Pulmonary artery endothelial cell (primary cell): ENCODE measurements at places on chromosomes 3 and 15. TPM values are rescaled to one million over a fixed set of nuclear protein-coding genes. Genes with fewer than 3 reads are reported as not detected.

Gene CYP1A2
- not detected in 2 replicates for total RNA-seq

Gene FANCI
- total RNA-seq = 36.5 and 55.3 TPM in 2 replicates

Gene NAALADL2
- 1.8 and 3.4 TPM in 2 replicates for total RNA-seq

Gene LEKR1
- 0.13 and 0.32 TPM in 2 replicates for total RNA-seq

Gene GCNT3
- total RNA-seq = 0.14 TPM in 1 of 2 replicates, not detected in the other

Gene SLC27A2
- 0.11 TPM in 1 of 2 replicates, not detected in the other for total RNA-seq

Gene C3orf22
- not detected in 2 replicates for total RNA-seq

Gene AP3B2
- not detected in 2 replicates for total RNA-seq

Gene CFAP20DC
- total RNA-seq = 1.1 and 2.3 TPM in 2 replicates

Gene KLF13
- 23.8 and 35.5 TPM in 2 replicates for total RNA-seq

Gene SLC28A1
- not detected in 2 replicates for total RNA-seq

Gene TUSC7
- not detected in 2 replicates for total RNA-seq

Gene CPN2
- not detected in 2 replicates for total RNA-seq

Gene HHATL
- total RNA-seq = not detected in 2 replicates

Gene DCBLD2
- total RNA-seq = 69.0 and 71.7 TPM in 2 replicates

Gene RAB5A
- 83.0 and 85.4 TPM in 2 replicates for total RNA-seq

Gene RASL12
- not detected in 2 replicates for total RNA-seq

Gene PEX11A
- 4.7 and 7.5 TPM in 2 replicates for total RNA-seq

Gene SPATA12
- total RNA-seq = 0.04 and 0.07 TPM in 2 replicates

Gene RLBP1
- total RNA-seq = not detected in 2 replicates

Gene MAP6D1
- total RNA-seq = 2.2 and 2.9 TPM in 2 replicates

Gene SERPINI1
- 0.33 and 0.78 TPM in 2 replicates for total RNA-seq

Gene LRRC3B
- total RNA-seq = not detected in 2 replicates

Gene SERPINI2
- not detected in 2 replicates for total RNA-seq

Gene CCDC80
- 20.5 and 30.5 TPM in 2 replicates for total RNA-seq

Gene ATP13A5
- not detected in 2 replicates for total RNA-seq

Gene BFSP2
- not detected in 2 replicates for total RNA-seq

Gene GPR176
- total RNA-seq = 78.3 and 84.3 TPM in 2 replicates

Gene PIGZ
- total RNA-seq = 1.3 and 3.8 TPM in 2 replicates

Gene C2CD4A
- 0.74 and 3.2 TPM in 2 replicates for total RNA-seq

Gene CHRD
- 0.11 and 0.20 TPM in 2 replicates for total RNA-seq

Gene ROPN1
- not detected in 2 replicates for total RNA-seq

Gene DNAJC17
- total RNA-seq = 38.2 and 48.7 TPM in 2 replicates

Gene COL6A6
- total RNA-seq = not detected in 2 replicates

Gene SMCO1
- 0.07 TPM in 1 of 2 replicates, not detected in the other for total RNA-seq

Gene GRM2
- total RNA-seq = 0.18 TPM in 1 of 2 replicates, not detected in the other

Gene SI
- not detected in 2 replicates for total RNA-seq

Gene HDAC11
- 9.3 and 11.1 TPM in 2 replicates for total RNA-seq

Gene GRAMD1C
- 19.0 and 20.2 TPM in 2 replicates for total RNA-seq

Gene PKM
- total RNA-seq = 1,195 and 1,480 TPM in 2 replicates

Gene MUC4
- not detected in 2 replicates for total RNA-seq

Gene ADPRH
- 6.3 and 8.3 TPM in 2 replicates for total RNA-seq

Gene NEK11
- total RNA-seq = 2.1 and 2.2 TPM in 2 replicates

Gene FAM107A
- total RNA-seq = 3.8 and 9.6 TPM in 2 replicates

Gene ADCY5
- 0.07 and 0.28 TPM in 2 replicates for total RNA-seq

Gene POLR2H
- total RNA-seq = 106 and 115 TPM in 2 replicates

Gene CLDN18
- total RNA-seq = not detected in 2 replicates

Gene C3orf18
- total RNA-seq = 3.5 and 5.1 TPM in 2 replicates

Gene IGDCC3
- not detected in 2 replicates for total RNA-seq

Gene IGSF10
- not detected in 2 replicates for total RNA-seq

Gene PML
- total RNA-seq = 28.4 and 30.4 TPM in 2 replicates

Gene FSIP1
- 0.46 and 0.63 TPM in 2 replicates for total RNA-seq

Gene MEIS2
- 53.1 and 106 TPM in 2 replicates for total RNA-seq

Gene SUSD5
- total RNA-seq = 0.59 and 3.8 TPM in 2 replicates
